ENCODE measurements at places on chromosomes 16 and 17. TPM values are rescaled to one million over a fixed set of nuclear protein-coding genes. Genes with fewer than 3 reads are reported as not detected.

- no peak for DNase-seq
These were observed 5.1 kb downstream of the CALCOCO2 start for GRCh38 chr17:48835971-48836370.

- DNase-seq, result no peak
These were observed 506.2 kb downstream of the WWOX start for GRCh38 chr16:78605548-78606101.

DCAKD gene
- total RNA-seq, result 42.0 TPM

DNA sequence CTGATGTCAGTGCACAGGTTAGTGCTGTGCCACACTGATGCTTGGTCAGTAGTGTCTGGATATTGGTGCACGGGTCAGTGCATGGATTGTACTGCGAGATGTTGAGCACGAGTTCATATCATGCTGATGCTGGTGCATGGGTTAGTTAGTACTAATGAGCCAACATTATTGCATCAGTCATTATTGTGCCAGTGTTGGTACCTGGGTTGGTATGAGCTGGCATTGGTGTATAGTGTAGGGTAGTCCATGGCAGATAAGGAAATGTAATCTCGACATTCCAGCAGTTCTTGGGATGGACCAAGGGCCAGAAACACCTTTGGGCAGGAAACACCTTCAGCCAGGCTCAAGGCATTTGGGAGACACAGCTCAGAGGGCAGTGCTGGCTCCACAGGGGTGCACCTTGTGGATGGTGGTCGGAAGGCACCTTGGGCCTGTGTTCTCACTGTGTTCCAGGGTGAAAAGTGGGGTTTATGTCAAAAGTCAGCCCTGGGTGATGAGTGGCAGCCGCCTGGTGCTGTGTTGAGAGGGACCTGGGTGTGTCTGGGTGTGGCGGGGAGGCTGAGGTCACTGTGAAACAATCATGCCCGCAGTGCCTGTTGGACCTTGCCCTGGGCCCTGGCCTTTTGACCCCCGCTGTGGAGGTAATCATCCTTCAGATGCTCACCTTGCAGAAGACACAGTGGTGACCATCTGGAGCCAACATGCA, 100.7 kb upstream of the ZNF469 start:
- DNase-seq, result no peak

GRCh38 chr17:32536736-32537643, 50.2 kb downstream of the CDK5R1 start:
- no peak for DNase-seq

All from activated T-cell treated with anti-CD3 and anti-CD28 coated beads, Interleukin-2, amount 50 U/mL, for 72 hours (primary cell).